Esophagus mucosa (tissue), 1 donor: ENCODE measurements at places on chromosomes 1 and 21.
A peak's percentile ranks its signal among the peaks of the same experiment; 100 is the strongest.

DNA sequence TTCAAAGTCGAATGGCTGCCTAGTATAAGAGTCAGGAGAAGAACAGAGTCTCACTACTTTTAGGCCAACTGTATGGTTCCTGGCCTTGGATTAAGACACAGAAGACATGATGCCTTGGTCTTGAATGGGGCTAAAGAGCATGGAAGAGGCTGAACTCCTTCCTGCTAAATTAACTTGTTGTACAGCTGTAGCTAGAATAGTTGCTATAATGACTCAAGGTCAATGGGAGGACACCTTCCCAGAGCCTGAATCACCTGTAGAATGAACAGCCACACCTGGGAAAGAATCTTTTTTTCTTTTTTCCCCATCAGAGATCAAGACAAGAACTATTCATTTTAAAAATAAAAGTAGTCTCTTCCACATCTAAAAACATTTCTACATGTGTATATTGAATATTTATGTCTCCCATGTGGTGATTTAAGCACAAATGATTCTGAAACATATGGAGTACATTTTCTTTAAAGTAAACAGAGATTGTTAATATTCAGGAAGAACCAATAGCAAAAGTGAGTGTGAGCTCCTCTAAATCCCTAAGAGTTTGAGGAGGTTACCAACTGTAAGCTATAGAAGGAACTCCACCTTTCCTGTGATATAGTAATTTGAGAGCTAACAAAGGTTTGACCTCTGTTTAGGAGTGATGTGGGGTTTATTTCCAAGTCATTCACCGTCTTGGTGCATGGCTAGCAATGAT lies 191.3 kb downstream of the TGFB2 start:
- peak; percentile 90 for ATAC-seq

GRCh38 chr1:212608959-212609700 lies 569 bp downstream of the ATF3 start:
- no peak for ATAC-seq

- ATAC-seq: peak; percentile 68
Observed at GRCh38 chr1:119364640-119365039, 3.9 kb upstream of the HAO2 start.

DNA sequence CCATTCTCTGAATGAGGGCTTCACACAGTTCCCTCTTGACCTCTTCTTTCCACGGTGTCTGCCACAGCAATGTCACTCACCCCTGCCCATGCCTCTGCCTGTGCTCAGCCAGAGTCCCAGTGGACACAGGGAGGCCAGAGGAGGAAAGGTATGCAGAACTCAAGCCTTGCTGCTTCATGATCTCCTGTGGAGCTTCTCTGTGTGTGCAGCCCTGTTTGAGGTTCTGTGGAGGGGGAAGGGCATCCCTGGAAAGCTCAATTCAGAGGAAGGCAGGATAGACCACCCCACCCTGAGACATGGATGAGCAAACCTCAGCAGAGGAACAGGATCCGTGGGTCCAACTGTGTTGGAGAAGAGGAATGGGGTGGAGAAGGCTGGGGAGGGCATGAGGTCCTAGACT lies 2.0 kb downstream of the HCN3 start:
- ATAC-seq: no peak

DNA sequence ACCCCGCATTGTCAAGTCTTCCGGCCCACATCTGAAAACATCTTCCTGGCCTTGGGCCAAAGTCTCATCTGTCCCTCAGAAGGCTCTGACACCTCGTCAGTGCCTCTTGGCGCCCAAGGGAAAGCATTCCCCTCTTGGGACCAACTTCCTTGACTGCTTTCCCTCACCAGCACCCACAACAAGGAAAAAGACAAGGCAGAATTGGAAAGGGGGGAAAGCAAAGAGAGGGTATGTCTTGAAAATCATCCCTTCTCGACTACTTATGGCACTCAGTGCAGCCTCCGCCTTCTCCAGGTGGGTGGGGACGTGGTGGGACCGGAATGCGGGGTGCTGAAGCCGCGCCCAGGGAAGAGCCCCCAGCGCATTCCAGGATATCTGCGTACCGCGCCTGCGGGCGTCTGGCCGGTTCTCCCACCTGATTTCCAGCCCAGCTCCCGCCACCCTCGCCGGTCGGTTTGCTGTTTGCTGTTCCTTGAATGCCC lies 554 bp upstream of the SLC39A1 start:
- ATAC-seq: peak; percentile 26

GRCh38 chr1:208142590-208143382 lies 101.4 kb downstream of the PLXNA2 start:
- ATAC-seq: no peak

DNA sequence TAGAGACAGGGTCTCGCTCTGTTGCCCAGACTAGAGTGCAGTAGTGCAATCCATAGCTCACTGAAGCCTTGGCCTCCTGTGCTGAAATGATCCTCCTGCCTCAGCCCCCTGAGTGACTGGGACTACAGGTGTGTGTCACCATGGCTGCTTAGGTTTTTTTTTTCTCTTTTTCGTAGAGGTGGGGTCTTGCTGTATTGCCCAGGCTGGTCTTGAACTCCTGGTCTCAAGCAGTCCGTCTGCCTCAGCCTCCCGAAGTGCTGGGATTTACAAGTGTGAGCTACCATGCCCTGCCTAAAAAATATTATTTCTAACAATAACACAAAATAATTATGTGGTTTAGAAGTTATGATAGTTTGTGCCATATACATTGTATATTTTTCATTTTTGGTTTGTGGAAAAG lies 9.9 kb downstream of the CAMTA1 start:
- no peak for ATAC-seq

- no peak for ATAC-seq
Observed at GRCh38 chr1:53416269-53416813, 42.9 kb upstream of the DMRTB1 start.

- no peak for ATAC-seq
Observed at GRCh38 chr21:41662761-41663160, 104.1 kb downstream of the RIPK4 start.

DNA sequence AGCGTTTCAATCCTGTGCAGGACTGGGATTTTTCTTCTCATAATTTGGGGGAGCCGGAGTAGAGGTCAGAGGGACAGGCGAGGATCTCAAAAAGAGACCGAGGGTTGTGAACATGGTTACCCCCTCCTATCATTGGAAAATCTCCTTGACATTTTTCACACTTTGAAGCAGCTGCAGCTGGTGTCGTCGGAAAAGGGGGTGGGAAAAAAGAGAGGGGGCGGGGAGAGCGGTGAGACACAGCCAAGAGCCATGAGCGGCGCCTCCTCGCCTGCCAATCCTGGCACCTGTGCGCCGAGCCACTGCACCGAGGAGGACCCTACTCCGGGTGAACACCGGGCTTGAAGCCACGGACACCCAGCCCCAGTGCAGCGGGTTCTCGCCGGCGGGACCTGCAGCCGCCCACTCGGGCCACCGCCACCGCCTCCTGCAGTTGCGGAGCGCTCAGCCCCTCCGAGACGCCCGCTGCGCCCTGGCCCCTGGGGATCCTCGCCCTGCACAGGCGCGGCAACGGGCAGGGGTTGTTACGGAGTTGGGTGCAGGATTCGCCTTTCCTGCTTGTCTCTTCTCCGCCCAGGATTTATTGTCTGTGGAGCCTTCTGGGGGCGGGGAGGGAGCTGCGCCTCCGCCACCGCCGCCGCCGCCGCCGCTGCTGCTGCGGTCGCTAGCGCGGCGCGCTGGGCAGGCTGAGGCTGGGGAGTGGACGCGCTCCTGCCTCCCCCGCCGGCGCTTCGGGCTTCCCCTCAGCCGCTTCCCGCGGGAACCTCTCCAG lies at the start of gene LRRC7:
Gene LRRC7 (plus strand): TSS at position 271 of the 769 bp plus-strand sequence. CDS start 718 bp downstream, outside the sequence.
- peak; percentile 38 for ATAC-seq

GRCh38 chr1:112925015-112925414 lies 31.0 kb downstream of the SLC16A1 start:
- no peak for ATAC-seq

DNA sequence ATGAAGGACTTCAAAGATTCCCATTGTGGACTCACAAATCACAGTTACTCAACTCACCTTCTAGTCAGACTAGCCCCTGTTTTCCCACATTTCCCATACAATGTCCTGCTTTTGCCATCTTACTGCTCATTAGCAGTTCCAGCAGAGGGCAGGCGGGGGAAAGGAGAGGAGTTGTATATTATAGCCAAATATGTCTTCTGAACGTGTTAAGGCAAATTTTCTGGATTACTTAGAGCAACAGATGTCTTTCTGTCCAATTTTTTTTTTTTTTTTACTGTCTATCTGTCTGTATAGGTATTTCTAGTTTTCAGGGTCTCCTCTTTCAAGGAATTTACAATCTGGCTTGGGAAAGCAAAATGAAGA lies 29.9 kb upstream of the DDAH1 start:
- ATAC-seq: peak; percentile 60

GRCh38 chr1:91730801-91731732 lies 154.9 kb downstream of the TGFBR3 start:
- ATAC-seq: peak; percentile 89

GRCh38 chr1:155241841-155242264 lies 13.4 kb downstream of the ENTREP3 start:
- ATAC-seq: peak; percentile 17
